Astrocyte of the cerebellum (primary cell): ENCODE measurements at places on chromosomes 4 and X.

DNA sequence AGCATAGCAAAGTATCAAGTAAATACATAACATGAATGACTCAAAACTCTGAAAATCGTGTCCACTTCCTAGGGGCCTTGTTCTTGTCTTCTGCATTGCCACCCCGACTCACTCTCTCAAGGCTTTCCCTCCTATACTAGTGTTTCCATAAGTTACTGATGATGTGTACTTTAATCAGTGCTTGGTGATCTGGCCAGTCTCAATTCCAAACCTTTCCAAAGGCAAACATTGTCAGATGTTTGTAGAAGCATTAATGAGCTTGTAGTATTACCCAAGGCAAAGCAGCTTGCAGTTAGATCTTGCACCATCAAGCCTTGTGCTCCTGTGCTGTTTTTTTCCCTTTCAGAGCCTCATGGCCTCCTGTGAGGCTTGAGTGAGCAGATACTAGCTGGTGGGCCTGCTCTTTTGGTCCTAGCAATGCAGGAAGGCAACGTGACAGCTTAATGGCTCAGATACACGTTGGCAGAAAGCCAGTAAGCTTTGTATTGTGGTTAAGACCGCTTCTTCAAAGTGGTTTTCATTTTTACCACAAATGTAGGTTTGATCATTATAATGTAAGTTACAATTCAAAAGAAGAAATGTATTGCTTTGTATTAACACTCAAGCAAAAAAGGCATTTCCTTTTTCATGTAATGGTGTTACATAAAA is 51.8 kb downstream of the RBPJ start:
- peak; percentile 90 for DNase-seq

DNA sequence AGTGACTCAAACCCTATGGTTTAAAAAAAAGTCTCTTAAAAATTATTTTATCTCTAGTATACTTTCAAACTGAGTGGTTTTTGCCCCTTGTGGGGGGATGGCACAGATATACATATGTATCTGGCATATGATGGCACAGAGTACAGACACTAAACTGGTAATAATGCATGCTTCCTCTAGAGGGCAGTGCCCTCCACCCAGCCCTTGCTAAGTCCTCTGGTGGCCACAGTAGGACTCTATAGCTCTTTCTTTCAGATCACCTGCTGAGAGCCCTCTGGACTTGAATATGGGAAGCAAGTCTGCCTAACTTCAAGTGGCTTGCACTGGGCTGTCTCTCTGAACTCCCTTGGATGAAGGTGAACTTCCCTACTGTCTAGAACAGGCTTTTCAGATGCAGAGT is 66.3 kb downstream of the TSPAN7 start:
- no peak for DNase-seq

DNA sequence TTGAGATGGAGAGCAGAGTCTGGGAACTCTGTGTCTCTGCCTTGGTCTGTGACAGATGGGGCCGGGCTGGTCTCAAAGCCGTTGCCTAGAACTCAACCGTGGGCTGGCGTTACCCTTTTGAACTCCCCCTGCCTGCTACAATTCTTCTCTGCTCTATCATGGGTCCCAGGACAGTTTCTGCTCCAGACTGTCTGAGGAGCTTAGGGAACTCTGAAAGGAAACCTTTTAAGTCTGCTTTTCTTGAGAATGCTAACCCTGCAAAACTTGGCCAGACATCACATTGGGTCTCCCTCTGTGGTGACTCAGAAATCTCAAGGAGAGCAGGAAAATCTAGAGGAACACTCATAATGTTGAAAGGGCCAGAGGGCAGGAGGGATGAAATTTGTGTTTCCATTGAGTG is 240.6 kb downstream of the CBR4 start:
- DNase-seq, result peak; percentile 74

- DNase-seq, result peak; percentile 71
These were observed 9.4 kb downstream of the FHIP1A start for GRCh38 chr4:151418385-151418784.

- no peak for DNase-seq
These were observed 13.8 kb upstream of the STK26 start for GRCh38 chrX:132009350-132009749.

DNA sequence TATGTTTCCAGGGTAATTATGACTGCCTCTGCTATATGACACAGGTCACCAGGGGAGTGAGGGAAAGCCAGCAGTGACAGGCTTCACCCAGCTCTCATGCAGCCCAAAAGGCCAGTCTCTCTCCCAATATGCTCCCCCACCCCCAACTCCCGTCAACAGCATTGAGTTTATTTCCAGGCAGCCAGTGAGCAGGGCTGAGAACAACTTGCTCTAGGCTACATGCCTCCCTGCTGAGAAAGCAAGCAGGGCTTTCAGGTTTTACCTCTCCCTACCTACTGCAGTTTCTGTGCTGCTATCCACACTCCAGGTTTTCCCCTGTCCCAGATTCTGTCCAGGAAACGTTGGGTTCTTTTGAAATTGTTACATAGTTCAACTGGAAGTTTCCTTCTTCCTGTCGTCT is 291.4 kb downstream of the PABPC4L start:
- DNase-seq, result no peak

GRCh38 chr4:157803845-157804521 is 368.8 kb downstream of the GASK1B start:
- DNase-seq, result no peak

DNA sequence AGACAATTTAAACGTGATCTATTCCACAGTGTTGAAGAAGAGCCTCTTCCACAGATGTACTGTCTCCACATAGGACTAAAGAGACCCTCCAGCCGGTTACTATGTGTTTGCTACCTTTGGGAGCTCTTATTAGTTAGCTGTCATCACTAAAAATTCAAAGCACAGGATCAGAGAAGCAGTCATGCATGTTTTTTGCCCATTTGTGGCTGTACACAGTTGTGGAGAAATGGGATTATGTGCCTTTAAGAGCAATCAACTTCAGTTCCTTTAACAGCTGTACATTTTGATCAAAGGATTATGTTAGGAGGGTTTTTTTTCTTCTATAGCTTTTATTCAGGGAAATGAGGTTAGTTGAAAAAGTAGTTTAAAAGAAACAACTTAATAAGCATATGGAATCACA is 149.0 kb upstream of the SPOCK3 start:
- no peak for DNase-seq
